ENCODE measurements at places on chromosomes 6 and 20.

GRCh38 chr20:61295682-61296628, 43.9 kb downstream of the CDH4 start:
- DNase-seq, result no peak

- no peak for DNase-seq
These were observed 159.8 kb upstream of the RIN2 start for GRCh38 chr20:19598117-19598850.

GRCh38 chr6:7938562-7939183, 28.1 kb upstream of the TXNDC5 start:
- DNase-seq, result no peak

- no peak for DNase-seq
These were observed 43.3 kb downstream of the GTF2H5 start for GRCh38 chr6:158211273-158212055.

- no peak for DNase-seq
These were observed 8.5 kb downstream of the GCM2 start for GRCh38 chr6:10873374-10873773.

- DNase-seq, result no peak
These were observed 569.8 kb downstream of the QKI start for GRCh38 chr6:163984124-163984936.

GRCh38 chr20:62635852-62636251, 6.5 kb upstream of the SLCO4A1 start:
- no peak for DNase-seq

DNA sequence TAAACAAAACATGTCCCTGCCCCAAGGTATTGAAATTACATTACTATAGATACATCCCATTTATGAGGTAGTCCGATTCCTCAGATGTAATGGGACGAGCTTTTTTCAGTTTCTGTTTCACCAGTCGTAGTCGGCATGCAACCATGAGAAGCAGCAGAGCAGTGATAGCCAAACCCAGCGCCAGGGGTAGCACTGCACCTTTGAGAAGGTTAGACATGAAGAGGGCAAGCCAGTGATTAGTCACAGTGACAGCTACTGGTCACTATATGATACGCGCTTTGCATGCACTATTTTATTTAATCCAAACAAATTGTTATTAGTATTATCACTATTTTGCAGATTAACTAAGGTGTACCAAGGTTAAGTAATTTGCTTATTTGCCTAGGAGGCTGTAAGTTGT, 43.7 kb downstream of the LRP11 start:
- DNase-seq, result no peak

- no peak for DNase-seq
These were observed 118.1 kb downstream of the EYA4 start for GRCh38 chr6:133359256-133359655.

- no peak for DNase-seq
These were observed 724 bp downstream of the CDKN1A start for GRCh38 chr6:36679043-36679833.

DNA sequence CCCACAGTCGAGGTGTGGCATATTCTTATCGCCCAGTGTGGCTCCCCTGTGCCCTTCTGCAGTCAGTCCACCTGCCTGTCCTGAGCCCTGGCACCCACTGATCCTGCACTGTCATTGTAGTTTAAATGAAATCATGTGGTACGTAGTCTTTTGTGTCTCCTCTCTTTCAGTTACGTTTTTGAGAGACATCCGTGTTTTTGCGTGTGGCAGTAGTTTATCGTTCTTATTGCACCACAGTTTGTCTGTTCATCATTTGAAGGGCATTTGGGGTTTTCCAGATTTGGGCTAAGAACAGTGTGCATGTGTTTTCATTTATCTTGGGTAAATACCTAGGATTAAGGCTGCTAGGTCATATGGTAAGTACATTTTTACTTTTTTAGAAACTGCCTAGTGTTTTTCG, 49.3 kb downstream of the SPATA2 start:
- DNase-seq, result no peak

DNA sequence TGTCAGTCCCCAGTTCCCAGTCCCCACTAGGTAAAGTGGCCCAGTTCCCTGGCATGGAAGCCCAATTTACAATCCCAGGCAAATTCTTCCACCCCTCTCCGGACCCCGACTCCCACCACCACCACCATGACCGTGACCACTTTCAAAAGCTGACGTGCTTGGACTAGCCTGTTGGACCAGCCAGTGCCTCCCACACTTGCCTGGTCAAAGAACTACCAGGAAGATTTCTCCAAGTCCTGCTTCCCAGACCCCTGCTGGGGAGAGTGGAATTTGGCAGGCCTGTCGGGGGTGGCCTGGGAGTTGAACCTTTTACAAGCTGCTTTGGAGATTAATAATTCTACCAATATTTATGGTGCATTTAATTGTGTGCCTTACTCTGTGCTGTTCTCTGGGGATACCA, 1.4 kb upstream of the PTPRT start:
- DNase-seq, result no peak

DNA sequence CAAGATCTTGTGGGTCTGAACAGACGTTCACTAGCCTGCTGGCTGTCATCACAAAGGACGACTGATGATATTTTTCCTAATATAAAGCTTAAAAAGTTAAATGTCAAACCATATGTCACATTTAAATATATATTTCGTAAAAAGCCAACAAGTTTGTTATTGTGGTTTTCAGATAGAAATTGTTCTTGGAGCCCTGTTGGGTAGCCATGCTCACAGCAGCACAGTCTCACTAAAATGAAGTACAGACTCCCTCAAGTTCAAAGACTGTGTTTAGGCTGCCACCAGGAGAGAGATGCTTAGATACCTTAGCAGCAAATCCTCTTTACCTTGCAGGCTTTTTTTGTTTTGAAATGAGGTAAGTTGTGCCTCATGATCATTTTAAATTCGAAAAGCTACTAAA, 17.8 kb downstream of the EEF1E1 start:
- DNase-seq, result no peak

- DNase-seq, result peak; percentile 58
These were observed 151.2 kb upstream of the TMEM170B start for GRCh38 chr6:11386323-11386722.

GRCh38 chr6:152356662-152357061, 280.5 kb downstream of the SYNE1 start:
- peak; percentile 30 for DNase-seq

- DNase-seq, result no peak
These were observed 103.8 kb upstream of the PLCB4 start for GRCh38 chr20:8964959-8965562.

Measured in GM20000 (cell line).